ENCODE measurements at places on chromosomes 1 and 21.
A peak's percentile ranks its signal among the peaks of the same experiment; 100 is the strongest.

DNA sequence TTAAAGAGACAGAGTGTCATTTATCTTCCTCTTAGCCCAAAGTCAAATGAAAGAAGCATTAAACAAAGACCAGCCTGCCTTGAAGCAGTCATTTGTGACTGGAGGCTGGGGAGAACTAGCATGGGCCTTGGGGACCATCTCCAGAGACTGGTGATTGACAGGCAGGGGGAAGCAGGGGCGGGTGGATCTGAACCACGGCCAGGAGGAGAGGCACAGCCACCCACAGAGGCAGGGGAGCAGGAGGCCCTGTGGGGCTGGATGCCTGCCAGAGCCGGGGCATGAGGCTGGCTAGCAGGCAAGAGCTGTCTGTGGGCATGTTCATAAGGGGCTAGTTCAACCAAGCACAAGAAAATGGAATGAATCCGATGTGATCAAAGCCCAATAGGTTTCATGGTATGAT, 73.9 kb downstream of the PLXNA2 start:
- DNase-seq: no peak

- DNase-seq: no peak
These were observed 39.0 kb upstream of the MACF1 start for GRCh38 chr1:39165488-39165887.

- DNase-seq: no peak
These were observed 91.7 kb downstream of the MATN1 start for GRCh38 chr1:30631700-30632099.

- no peak for DNase-seq
These were observed 41.0 kb downstream of the DNTTIP2 start for GRCh38 chr1:93837961-93838360.

DNA sequence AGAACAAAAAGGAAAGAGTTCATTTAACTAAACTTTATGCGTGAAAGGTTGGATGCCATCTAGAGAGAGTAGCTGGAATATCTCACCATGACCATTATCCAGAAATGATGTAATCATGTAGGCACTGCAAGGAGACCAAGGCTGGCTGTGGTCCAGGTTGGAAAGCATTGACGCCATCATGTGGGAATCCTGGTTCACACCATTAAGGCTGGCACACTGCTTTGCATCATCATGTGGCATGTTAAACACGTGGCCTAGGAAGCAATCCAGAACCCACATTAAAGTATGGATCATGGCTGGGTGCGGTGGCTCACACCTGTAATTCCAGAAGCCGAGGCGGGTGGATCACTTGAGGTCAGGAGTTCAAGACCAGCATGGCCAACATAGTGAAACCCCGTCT, 4.3 kb downstream of the ADAMTS1 start:
- no peak for DNase-seq

DNA sequence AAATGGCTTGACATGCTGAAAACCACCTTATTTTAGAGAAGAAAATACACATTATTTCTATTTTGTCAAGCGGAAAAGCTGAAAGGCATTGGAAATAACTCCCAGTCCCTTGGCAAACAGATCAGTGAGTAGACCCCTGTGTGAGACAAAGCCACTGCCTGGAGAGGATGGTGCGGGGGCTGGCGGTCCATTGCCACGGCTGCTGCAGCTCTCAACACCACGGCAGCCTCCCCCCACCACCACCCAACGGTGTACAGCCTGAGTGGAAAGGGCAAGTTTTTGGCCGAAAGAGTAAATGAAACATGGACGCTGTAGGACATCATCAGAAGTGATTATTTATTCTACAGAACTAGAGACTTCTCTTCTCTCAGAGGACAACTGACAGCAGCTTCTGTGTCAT, 84.6 kb downstream of the PEX14 start:
- DNase-seq: no peak

GRCh38 chr1:238350471-238350870, 459.7 kb upstream of the ZP4 start:
- DNase-seq: no peak

- DNase-seq: no peak
These were observed 137.8 kb downstream of the GLIS1 start for GRCh38 chr1:53601031-53601745.

GRCh38 chr1:200380589-200381021, 29.2 kb downstream of the ZNF281 start:
- DNase-seq: no peak

DNA sequence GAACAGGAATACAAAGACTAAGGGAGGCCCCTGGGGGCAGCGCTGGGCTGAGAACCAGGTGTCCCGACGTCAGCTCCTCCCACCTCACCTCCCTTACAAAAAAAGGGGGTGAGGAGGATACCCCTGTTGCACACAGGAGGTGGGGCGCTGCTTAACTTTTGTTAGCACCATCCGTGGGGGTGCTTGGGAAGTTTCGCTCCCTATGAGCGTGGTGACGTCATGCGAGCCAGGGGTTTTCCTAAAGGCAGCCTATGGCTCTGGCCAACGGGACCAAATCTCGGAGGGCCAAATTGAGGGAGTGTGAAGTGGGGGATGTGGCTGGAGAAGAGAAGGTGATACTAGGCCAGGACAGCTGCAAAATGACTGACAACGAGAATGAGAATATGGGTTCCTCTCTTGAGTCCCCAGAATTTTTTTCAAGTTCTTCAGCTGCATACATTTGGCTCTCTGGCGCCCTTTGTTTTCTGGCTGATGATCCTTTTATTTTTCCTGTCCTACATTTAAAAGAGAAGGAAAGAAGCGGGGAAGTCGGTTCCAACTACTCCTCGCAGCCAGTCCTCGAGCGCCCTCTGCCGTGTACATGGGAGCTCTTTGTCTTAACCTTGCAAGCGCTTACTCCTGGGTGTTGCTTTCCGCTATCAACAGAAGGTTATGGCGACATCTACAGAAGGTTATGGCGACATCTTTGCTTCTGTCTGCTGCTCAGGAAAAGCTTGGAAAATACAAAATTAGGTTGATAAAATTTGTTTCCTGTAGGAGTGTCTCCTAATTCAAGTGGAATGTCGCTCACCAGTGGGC, 48.0 kb upstream of the ZC3H11B start:
- peak; percentile 8 for DNase-seq

DNA sequence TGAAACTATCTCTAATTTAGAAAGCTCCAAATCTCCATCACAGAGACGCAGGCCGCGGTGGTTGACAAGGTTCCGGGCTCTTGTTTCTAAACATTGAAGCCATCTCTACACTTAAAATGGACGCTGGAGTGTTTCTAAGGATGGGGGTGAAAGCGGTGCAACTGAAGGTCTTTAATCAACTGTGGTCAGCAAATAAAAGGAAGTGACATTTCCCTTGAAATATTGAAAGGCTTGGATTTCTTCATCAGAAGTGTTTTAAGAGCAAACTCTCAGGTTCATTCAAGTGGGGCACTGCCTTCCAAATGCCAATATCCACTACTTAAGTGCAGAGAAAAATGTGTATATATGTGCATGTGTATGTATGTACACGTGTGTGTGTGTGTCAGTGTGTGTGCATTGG, 117.3 kb downstream of the KAZN start:
- no peak for DNase-seq

GRCh38 chr1:100075773-100076172, 57.0 kb downstream of the SASS6 start:
- DNase-seq: no peak

DNA sequence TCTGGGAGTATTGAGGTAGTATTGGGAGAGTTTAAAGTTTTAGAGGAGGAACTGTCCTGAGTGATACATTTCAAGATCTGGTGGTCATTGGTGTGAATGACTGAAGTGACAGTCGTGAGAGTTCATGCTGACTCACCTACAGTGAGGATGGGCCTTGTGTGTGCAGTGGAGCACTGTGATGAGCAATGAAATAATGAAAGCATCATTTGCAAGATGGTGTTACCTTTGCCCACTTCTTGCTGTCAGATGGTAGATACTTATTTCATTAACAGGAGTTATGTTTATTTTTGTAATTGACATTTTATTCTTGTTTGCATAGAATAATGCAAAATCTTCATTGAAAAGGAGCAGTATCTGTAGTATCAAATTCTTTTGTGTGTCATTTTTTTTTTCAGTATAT, 29.0 kb downstream of the POU2F1 start:
- DNase-seq: no peak

GRCh38 chr1:157831968-157832626, 9.5 kb downstream of the CD5L start:
- no peak for DNase-seq

DNA sequence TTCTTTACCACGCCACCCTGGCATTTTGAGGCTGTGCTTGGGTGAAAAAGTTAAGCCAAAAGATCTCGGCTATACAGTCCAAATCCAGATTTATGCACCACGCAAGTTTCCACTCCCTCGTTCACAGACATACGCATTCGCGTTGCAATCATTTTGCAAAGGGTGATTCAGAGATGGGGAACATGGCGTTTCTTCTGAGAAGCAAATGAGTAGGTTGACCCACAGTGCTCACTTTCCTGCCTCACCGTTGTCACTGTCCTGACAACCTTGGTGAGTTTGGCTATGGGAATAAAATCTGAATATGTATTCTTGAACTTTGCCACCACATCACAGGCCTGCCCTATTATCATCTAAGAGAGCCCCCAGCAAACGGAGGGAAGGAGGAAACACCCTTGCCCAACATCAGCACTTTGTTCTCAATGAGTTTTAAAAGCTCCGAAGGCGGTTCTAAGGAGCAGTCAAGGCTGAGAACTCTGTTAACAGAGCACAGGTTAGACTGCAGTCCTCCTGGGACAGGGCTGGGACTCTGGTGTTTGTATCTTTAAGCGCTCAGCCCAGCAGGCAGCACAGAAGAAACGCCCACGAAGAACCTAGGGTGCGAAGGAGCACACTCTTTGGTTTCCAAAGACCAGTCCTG, 86.4 kb downstream of the RUNX1 start:
- no peak for DNase-seq

DNA sequence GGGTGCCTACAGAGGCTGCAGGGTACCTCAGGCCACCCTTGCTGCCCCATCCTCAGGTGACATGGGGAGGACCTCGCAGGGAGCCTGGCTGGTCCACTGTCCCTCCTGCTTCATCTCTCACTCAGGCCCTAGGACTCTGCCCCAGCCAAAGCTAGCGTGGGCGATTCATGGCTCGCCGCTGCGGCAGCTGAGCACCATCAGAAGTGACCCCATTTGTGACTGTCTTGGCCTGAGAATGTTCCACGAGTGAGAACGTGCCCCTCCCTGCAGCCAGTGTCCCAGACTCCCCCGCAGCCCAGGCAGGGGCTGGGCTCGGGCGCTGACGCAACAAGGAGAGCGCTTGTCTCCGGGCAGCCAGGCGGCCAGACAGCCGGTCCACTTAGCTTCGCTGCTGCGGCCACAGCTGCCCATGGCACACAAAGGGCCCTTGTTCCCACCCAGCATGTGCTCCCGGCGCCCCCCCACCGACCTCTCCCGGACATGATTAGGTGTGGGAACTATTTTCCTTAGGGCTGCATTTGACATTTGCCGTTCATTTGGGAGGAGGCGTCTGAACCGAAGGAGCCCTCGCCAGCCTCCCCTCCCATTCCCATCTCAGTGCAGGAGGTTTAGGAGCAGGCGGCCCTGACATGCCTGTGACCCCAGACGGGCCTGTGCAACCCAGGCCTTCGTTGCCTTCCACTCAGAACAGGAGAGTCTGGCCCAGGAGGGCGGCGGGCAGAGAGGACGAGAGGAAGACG, 19.3 kb upstream of the POFUT2 start:
- no peak for DNase-seq

- no peak for DNase-seq
These were observed 205.5 kb downstream of the PTBP2 start for GRCh38 chr1:96927125-96927524.
